ENCODE measurements at places on chromosomes 2 and 18.

DNA sequence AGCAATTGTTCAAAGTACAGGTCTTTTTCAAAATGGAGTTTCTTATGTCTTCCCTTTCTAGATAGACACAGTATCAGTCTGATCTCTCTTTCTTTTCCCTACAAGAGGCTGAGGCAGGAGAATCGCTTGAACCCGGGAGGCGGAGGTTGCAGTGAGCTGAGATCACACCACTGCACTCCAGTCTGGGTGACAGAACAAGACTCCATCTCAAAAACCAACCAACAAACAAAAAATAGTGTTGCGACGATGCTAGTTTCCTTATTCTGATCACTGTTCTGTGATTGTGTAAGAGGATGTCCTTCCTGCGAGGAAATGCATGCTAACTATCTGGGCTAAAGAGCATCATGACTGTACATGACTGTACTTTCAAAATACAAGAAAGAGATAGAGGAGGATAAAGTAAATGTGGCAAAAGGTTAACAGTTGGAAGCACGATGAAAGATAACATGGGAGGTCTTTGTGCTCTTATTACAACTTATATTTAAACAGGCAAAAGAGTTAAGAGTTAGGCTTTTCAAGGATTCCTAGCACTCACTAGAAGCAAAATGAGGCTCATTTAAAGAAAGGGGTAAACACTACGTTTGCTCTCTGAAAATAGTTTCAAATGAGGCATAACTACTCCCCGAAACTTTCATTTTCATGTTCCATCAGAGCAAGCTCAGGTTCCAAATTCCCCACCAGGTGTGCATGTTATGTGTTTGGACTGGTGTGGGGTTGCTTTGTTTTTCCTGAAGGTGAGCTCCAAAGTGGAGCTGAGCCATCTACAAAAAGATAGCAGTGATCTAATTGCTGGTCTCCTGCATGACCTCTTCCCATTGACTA lies 23.8 kb downstream of the SOWAHC start:
- no peak for DNase-seq

DNA sequence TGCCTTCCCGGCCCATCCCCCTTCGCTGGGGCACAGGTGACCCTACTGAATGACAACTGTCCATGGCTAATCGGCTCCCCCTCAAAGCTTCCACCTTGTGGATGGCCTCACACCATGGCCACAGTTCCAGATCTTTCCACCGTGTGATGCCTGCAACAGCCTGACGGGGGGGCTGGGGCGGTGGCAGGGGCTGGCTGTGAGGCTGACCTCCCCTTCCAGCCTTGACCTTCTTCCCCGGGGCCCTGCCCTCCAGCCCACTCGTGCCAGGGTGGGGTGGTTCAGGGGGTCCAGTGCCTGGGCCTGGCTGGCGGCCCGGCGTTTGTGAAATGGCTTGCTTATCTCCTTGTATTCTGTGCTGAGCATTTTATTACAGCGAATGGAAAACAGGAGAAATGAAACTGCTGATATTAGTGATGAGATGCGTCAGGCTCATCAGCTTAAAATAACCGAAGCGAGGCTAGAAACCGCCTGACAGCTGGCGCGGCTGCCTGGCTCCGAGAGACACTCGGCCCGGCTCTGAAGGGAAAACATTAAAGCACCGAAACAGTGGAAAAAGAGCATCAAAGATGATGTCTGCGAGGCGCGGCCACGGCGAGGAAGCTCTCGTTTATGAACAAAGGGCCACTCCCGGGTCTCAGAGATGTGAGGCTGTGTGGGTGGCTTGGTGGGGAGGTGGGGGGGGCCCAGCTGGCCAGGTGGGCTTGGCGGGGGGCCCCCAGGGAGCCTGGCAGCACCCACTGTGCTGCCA lies 916 bp upstream of the PDCD1 start:
- DNase-seq = no peak

DNA sequence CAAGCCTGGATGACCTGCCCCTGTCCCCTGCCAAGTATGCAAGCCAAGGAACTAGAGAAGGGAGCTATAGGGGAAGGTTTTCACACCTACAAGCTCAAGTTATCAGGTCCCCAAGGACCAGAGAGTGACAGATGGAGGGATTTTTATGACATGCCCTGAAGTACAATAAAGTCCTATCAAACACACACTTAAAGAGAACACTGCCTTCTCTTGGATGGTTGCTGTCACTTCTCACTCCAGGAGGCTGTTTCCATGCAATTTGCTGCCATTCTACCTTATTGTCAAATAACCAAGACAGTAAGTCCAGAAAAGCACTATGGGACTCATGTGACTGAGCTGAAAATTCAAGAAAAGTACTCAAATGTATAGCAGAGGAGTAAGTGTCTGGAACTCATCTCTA lies 76.6 kb upstream of the DDX18 start:
- no peak for DNase-seq

DNA sequence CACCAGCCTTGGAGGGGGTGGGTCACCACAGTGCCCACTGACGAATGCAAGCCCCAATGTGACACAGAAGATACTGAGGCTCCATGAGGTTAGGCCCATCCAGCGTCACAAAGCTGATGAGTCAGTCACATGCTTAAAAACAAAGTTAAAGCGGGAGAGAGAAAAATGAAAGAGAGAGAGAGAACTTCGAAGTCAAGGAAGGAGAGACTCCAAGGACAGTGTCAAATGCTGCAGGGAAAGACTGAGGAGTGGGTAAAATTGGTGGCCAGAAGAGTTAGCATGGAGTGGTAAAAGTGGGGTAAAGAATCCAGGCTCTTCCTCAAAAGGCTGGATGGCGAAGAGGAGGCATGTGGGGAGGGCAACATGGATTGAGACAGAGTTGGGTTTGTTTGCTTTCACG lies 201.9 kb upstream of the CCDC150 start:
- no peak for DNase-seq

DNA sequence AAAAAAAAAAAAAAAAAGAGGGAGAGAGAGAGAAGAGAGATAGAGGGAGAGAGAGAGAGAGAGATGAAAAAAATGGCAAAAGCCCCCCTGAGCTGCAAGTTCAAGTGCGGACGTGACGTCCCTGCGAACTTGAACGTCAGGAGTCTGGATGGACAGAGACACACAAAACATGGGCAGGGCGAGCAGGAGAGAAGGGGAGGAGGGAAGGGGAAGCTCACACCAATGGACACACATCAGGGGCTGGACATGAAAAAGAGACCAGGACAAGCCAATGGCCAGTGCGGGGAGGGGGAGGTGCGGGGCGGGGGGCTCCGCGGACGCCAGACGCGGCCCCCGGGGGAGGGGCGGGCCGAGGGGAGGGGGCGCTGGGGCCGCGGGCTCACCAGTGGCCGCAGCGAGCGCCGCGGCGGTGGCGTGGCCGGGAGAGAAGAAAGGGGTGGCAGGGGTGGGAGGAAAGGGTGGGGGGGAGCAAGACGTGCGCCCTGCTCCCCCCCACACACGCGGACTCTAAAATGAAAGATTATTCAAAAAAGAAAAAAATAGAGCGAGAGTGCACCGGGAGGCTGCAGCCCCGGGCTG lies at the start of gene BCL11A:
TSS of gene BCL11A (minus strand) at position 160 of the 579 bp plus-strand sequence. CDS start 384 bp downstream, outside the sequence.
- no peak for DNase-seq

DNA sequence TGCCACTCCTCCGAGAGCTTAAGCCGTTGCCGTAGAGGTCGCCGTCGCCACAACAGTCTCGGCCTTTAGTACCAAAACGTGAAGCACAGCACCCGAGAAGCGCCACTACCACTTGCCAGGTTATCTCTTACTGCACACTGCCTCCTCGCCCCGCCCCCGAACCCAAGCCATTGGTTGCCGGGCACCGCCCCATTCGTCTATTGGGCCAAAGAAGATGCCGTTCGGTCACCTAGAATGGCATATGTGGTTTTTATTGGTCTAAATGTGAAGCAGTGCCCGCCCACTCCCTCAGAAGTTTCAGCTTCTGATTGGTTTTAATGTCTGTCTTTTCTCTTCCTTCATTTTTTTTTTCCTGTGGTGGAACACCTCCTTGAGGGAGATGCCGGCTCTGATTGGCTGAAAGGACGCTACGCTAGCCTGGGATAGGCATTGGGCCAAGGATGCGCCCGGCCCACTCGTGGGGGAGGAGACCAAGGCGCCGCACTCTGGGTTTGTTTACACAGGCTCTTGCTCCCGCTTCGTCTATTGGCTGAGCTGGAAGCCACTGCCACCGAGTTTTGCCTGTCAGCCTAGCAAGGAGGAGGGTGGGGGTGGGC lies at the start of gene PAIP2B:
TSS of gene PAIP2B (minus strand) at position 139 of the 596 bp plus-strand sequence. CDS start 24,514 bp downstream, outside the sequence.
- DNase-seq = peak; percentile 98

DNA sequence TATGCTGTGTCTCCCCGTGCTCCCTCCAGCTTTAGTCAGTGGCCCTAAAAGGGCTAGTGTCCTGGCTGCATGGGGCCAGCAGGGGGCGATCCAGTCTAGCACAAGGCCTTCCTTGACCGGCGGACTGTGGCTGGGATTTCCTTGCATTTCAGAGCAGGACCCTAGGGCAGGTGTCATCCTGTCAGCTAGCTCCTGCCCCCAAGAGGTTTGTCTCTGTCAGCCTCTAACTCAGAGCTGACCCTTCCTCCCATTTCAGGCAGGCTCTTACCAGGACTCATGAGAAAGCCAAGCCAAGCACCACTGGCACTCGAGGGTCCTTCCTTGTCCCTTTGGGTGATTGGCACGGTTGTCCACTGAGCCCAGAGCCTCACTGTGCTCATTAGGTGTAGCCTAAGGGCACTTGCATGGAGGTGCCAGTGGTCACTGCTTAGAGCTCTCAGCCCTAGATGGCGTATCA lies 140.3 kb downstream of the RPIA start:
- no peak for DNase-seq

DNA sequence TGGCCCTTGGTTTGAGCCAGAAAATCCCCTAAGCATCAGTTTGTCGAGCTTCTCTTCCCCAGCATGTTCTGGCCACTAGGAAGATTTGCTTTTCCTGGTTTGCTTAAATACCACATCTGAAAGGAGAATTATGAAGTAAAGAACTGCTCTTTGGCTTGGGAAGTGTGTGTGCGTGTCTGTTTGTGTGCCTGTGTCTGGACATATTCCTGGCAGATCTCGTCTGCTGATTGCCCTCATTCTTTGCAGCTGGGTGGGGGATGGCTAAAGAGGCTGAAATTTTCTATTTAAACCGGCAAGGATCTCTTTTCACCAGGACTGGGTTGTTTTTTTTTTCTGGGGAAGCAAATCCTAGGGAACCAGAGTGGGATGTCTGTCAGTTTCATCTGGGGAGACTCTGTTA lies 57.3 kb upstream of the MBOAT2 start:
- no peak for DNase-seq

- no peak for DNase-seq
Measured at GRCh38 chr2:47118581-47118980, 36.5 kb downstream of the STPG4 start.

- DNase-seq = no peak
Measured at GRCh38 chr2:10417551-10418335, 30.4 kb downstream of the ODC1 start.

DNA sequence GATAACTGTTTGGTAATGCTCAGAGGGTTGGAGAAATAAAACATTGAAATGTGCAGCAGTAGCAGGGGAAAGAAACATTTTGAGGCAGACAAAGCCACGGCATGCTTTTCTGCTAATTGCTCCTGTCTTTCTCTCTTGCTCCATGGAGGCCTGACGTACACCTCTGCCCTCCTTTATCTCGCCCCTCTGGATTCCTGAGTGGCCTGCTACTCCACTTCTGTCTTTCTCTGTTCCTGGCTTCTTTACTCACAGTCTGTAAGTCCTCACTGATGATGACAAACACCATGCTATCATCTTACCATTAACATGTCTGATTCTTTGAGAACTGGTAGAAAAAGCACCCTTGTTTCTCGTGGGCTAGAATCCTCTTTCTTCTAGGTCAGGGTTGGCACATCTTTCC lies 392.9 kb downstream of the MEIS1 start:
- no peak for DNase-seq

GRCh38 chr2:124501575-124502152 lies 476.6 kb downstream of the CNTNAP5 start:
- DNase-seq = no peak

- no peak for DNase-seq
Measured at GRCh38 chr2:182506606-182507005, 79.8 kb upstream of the PDE1A start.

DNA sequence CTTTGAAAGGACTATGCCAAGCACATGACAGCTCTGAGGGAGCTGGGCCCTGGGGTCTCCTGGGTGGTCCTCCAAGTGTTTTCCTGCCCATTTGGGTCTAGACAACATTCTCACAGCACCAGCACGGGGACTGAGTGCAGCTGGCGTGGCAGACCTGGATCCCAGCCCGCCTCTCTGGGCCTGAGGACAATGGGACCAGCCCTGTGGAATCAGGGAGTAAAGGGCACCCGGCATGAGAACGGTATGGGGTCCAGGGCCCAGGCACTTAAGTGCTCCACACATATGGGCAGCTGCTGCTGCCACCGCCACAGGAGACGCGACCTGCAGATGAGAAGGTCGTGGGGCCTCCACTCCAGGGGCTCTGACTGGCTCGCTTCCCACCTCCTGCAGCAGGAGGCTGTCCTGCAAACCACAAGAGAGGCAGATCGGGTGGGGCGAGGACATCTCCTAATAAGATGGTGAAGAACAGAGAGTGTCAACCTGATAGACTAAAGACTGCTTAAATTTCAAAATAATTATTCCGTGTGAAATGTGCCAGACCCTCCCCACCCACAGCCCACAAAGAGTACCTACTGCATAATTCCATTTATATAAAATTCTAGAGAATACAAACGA lies 46.3 kb downstream of the FAM178B start:
- DNase-seq = no peak

DNA sequence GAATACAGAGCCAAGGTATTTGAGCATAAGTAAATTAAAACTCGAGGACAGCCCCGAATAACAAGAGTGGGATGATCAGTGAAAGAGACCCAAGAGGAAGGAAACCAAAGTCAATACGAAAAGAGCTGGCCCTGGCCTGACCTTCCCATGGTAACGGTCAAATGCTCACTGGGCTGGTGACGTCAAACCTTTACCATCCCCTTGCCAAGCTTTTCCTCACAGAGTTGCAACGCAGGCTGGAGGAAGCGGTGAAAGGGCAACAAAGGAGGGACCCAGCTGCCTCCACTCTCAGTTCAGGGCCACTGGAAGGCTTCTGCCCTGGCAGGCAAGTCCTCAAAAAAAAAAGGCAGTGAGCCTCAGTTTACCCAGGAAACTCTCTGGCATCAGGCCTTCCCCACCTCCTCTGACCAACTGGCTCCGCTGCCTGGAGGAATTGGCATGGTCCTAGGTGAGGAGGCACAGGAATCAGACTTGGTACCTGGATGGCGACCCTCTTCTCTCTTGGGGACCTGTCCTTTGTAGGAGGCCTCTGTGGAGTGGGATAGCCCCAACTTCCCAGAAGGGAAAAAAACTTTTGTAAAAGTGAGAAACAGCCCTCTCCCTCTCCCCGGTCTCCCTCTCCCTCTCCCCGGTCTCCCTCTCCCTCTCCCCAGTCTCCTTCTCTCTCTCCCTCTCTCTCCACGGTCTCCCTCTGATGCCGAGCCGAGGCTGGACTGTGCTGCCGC lies 212.4 kb downstream of the ANAPC1 start:
- DNase-seq = no peak

- no peak for DNase-seq
Measured at GRCh38 chr2:15761056-15761455, 169.4 kb downstream of the DDX1 start.

GRCh38 chr2:237952851-237953250 lies 14.0 kb upstream of the UBE2F start:
- DNase-seq = peak; percentile 95

DNA sequence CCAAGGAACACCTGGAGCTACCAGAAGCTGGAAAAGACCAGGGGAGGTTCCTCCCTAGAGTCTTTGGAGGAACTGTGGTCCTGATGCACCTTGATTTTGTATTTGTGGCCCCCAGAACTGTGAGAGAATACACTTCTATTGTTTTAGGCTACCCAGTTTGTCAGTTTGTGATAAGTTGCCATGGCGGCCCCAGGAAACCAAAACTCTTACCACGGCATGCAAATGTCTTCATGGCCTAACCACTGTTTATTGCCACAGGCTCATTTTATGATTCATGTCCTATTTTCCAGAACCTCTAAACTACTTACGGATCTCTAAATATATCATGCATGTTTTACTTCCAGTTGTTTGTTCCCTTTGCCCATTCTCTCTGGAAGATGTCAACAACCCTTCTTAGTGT lies 1250.7 kb upstream of the FAM98A start:
- DNase-seq = no peak
